ENCODE measurements at places on chromosomes 5 and 9.

DNA sequence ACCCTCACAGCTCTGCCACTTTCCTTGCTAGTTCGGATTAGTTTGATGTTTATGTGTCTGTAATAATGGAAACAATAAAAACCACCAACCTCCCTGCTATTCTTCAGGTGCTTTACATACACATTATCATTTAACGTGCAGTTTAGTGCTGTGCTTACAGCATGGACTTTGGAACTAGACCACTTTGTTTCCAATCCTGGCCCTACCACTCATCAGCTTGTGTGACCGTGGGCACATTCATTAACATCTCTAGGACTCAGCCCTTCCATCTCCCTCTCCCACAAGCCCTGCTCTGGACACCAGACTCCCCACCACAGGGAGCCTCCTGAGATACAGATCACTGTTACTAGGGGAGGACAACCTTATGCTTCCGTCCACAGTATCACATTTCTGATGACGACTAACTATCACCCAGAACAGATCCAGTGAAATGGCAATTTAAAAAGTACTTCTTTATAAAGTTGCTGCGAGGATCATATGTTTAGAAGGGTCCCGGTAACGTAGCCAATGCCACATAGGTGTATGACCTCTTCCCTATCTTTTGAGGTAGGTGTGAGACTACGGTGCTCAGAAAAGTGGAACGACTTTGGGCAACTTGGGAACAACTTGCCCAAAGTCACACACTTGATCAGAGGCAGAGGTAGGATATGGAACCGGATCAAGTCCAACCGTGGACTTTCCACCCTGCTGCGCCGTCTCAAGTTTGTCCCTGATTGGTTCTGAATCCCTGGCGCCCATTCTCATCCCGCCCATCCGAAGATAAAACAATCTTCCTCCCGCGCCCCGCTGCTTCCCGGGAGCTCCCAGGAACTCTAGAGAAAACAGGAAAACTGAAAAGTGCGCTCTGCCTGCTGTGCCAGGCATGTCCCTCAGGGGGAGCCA, 132.4 kb upstream of the NIPBL start:
- peak; percentile 11 for DNase-seq

- no peak for DNase-seq
These were observed 1.1 kb downstream of the GALNT10 start for GRCh38 chr5:154191467-154192261.

DNA sequence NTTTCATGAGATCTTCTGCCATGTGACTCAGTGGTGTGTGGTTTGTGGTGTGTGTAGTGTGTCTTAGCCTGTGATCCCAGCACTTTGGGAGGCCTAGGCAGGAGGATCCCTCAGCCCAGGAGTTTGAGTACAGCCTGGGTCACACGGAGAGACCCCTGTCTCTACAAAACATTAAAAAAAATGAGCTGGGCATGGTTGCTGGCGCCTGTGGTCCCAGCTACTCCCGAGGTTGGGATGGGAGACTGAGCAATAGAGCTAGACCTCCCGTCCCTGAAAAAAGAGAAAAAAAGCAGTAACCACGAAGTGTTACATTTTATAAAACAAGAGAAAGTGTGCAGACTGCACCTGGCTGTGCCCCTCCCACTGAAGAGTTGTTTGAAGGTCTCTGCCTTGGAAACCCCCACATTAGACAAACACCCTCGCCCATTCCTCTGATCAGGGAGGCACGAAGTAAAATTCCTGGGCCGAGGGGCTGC, 21.2 kb upstream of the RNU6ATAC start:
- no peak for DNase-seq

- no peak for DNase-seq
These were observed 93.6 kb upstream of the MTAP start for GRCh38 chr9:21708856-21709255.

- DNase-seq = no peak
These were observed 27.1 kb upstream of the LPAR1 start for GRCh38 chr9:111065414-111065813.

DNA sequence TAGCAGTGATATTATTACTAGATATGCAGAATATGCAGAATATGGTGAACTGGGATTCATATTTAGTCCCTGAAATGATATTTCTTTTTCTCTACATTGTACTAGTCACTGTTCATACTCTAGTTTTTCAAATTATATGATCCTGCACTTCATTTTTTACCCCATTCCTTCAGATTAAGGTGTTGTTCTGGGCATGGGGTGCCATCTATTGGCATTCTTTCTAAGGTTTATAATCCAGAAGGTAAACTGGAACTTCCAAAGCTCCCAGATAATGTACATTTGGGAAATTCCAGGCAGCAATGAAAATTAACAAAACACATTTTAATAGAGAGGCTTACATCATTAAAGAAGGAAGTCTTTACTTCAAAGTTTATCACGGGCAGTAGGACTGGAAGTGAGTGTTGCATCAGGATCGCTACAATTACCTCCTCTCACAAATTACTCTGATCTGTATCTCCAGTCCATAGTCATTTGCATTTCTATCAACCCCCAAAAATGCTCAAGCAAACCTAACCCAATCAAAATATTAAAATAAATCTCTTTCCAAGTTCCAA, 12.5 kb downstream of the RFX3 start:
- no peak for DNase-seq

Data from DMS153 (cell line).